ENCODE measurements at places on chromosomes 12 and 14.

GRCh38 chr12:103561174-103561573, 25.9 kb upstream of the STAB2 start:
- DNase-seq, result no peak

DNA sequence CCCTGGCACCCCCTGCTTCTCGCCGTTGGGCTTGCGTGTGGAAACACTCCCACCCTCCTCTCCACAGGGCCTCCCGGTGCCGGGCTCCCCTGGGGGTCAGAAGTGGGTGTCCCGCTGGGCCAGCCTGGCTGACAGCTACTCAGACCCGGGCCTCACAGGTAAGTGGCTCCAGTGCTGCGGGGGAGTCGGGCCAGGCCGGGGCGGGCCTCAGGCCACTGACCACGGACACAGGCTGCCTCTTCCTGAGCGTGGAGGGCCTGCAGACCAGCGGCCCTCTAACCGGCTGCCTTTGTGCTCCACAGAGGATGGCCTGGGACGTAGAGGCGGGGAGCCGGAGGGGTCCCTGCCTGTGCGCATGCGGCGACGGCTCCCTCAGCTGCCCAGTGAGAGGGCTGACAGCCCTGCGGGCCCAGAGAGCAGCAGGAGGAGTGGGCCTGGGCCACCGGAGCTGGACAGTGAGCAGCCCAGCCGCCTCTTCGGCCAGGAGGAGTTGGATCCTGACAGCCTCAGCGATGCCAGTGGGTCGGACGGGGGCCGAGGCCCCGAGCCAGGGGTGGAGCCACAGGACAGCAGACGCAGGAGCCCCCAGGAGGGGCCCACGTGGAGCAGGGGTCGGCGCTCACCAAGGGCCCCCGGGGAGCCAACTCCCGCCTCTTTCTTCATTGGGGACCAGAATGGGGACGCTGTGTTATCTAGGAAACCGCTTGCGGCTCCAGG, 21.1 kb downstream of the CEP170B start:
- DNase-seq, result no peak

DNA sequence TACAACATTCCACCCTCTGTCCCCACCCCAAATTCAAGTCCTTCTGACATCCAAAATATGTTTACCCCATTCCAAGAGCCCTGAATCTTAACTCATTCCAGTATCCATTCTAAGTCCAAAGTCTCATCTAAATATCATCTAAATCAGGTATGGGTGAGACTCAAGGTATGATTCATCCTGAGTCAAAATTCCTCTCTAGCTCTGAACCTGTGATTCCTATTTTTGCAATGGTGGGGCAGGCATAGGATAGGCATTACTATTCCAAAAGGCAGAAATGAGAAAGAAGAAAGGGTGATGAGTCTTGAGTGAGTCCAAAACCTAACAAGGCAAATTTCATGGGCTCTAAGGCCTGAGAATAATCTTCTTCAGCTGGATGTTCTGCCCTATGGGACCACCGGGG, 140.3 kb upstream of the FAR2 start:
- no peak for DNase-seq

DNA sequence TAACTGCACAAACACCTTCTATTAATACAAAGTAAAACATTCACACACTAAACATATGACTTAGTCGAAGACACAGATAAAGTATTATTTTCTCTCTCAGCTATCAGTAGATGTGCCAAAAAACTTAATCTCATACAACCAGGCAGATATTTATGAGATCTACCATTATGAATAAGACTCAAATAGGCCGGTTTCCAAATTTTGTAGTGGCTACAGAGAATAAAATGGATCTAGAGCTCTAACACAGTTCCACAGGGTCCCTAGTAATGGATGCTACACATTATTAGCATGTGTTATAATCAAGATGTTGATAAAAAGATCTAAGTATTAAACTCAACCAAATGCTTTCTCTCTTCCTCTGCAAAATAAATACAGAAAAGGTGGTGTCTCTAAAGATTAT, 10.4 kb downstream of the SAV1 start:
- no peak for DNase-seq

GRCh38 chr12:130119241-130119861, 42.9 kb upstream of the FZD10 start:
- no peak for DNase-seq

Measured in COR-L47 (cell line).